ENCODE measurements at places on chromosomes 4 and X.

DNA sequence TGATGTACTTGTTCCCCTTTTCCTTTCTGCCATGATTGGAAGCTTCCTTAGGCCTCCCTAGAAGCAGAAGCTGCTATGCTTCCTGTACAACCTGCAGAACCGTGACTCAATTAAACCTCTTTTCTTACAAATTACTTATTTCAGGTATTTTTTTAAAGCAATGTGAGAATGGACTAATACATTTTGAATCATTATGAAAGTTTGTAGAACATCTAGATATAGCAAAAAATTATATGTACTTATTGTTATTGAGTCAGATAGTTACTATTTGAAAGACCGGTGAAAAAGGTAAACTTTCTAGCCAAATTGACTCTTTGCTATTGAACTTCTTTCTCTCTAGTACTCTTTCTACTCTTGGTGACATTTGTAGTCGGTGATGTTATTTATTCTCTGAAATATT, 777.3 kb upstream of the GALNTL6 start:
- DNase-seq = no peak

DNA sequence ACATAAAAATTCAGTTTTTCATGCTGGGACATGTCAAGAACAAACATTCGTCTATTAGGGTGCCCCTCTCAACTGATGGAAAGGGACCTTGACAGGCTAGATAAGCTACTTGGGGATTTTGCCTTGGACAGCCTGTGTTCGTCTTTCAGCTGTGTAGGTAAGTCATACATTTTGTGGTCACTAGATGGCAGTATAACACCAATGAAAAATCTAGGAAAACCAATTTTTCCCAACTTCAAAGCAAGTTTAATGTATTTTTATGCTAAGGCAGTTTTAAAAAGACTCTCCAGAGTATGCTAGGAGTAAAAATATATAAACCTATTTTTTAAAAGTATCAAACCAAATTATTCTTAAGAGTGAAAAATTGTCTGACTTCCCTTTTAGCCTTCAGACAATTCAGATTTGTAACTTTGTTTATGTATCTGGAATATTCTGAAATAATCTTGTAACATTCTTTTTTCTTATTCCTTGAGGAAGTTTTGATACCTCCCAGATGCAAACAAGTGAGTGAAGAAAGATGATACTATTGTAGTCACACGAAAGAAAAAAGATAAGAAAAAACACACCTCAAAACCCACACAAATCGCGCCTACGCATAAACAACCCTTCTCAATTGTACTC, 158.3 kb downstream of the CPE start:
- no peak for DNase-seq

- DNase-seq = no peak
Measured at GRCh38 chr4:61401771-61402170, 201.6 kb downstream of the ADGRL3 start.

DNA sequence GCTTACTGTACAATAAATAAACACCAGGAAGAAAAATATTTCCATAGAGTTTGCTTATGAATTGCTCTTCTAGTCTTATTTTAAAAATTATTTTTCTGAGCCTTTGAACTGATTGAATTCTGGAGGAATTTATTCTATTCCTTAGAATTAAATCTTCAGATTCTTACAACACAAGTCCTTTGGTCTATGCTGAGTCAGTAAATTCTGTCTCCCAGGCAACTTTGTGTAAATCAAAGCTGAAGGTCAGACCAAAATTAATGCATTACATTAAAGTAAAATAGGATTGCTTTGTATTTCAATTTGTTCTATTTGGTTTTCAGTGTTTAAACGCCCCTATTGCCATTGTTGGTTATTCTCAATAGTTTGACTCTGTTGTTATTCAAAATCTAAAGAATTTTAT, 26.8 kb upstream of the STPG2 start:
- no peak for DNase-seq

DNA sequence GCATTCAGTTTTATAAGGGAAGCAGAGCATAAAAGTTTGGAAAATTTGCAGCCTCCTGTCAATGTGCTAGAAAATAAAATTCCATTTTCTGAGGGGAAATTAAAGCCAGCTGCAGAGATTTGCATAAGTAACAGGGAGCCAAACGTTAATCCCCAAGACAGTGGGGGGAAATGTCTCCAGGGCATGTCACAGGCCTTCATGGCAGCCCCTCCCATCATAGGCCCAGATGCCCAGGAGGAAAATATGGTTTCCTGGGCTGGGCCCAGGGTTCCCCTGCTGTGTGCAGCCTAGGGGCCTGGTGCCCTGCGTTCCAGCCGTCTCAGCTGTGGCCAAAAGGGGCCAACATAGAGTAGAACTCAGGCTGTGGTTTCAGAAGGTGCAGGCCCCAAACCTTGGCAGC, 9.3 kb downstream of the RNF4 start:
- no peak for DNase-seq

DNA sequence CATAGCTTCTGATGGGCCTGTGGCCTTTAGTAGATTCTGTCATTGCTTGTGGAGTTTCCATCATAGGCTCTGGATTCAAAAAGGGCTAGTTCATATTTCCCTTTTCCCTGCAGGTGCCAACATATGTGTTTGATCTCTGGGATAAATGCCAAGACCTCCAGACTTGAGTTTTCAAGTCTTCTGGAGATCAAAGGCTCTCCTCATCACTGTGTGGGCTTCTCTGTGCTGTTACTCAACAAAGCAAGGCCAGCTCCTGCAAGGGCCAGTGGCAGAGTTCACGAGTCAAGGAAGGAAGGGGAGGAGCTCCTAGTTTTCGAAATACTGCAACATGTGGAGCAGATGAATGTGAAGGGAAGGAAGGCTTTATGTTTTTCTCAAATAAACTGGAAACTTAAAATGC, 62.7 kb upstream of the SCML1 start:
- no peak for DNase-seq

DNA sequence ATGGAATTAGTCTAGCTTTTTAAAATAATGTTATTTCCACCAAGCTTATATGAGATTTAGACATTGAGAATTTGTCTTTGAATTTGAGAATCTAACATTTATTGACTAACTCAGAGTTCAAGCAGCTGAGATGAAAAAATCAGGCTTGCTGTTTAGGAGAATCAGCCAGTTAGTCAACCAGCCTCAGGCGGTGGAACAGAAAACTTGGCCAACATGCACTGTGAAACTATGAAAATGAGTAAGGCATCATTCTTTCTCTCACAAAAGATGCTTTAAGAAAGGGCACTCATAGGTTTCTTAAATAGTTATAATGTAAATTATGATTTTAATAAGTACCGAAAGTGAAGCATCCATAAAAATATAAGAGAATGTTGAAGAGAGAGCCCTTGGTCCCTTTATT, 84.2 kb downstream of the NFKB1 start:
- no peak for DNase-seq

- no peak for DNase-seq
Measured at GRCh38 chr4:176464748-176465147, 145.0 kb downstream of the SPCS3 start.

- DNase-seq = no peak
Measured at GRCh38 chrX:31836479-31836878, 764.6 kb upstream of the FTHL17 start.

GRCh38 chrX:102712981-102713625, 855 bp downstream of the GPRASP2 start:
- DNase-seq = peak; percentile 36

DNA sequence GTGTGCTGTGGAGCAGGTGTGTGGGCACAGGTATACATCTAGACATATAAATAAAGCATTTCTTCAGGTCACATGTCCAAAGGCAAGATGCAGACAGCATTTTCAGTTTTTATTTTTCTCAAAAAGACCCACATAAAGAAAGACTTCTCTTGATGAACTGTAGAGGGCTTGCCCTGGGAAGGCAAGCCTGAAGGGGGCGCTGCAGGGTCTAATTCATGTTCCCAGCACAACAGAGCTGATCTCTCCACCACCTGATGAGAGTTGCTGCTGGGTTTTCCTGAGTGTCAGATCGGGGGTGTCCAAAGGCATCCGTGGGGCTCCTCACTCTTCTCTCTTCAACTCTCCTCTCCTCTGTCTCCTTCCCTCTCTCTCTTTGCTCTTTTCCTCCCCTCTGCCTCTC, 26.6 kb downstream of the ADRA2C start:
- DNase-seq = no peak

DNA sequence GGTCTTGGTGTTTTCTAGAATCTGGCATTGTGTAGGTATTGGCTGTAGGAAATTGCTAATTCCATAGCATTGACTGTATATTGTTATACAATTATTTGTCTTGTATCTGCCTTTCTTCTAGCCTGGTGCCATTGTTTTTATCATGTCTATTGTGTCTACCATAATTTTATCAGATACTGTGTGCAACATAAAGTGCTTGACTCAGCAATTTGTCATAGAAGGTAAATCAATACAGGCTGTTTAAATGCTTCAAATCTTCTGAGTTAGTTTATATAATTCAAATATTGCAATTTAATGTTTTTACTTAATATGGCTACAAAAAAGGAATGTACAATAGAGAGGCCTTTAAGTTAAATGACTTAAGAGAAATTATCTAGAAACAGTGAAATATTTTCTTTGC, 263.3 kb upstream of the UGT8 start:
- no peak for DNase-seq

DNA sequence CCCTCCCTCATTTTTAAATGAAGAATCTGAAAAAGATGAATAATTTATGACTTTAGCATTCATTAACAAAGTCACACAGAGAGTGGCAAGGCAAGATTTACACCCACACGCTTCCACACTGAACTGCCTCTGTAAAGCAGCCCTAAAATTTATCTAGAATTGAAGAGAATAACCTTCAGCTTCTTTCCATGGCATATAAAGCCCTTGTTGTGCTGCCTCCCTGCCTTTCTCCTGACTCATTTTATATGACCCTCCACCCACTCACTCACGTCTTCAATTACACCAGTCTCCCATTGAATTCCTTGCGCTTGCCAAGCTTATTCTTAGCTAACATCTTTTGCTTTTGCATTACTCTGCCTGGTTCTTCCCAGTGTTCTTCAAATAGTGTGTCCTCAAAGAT, 2649.3 kb downstream of the PCDH7 start:
- no peak for DNase-seq

DNA sequence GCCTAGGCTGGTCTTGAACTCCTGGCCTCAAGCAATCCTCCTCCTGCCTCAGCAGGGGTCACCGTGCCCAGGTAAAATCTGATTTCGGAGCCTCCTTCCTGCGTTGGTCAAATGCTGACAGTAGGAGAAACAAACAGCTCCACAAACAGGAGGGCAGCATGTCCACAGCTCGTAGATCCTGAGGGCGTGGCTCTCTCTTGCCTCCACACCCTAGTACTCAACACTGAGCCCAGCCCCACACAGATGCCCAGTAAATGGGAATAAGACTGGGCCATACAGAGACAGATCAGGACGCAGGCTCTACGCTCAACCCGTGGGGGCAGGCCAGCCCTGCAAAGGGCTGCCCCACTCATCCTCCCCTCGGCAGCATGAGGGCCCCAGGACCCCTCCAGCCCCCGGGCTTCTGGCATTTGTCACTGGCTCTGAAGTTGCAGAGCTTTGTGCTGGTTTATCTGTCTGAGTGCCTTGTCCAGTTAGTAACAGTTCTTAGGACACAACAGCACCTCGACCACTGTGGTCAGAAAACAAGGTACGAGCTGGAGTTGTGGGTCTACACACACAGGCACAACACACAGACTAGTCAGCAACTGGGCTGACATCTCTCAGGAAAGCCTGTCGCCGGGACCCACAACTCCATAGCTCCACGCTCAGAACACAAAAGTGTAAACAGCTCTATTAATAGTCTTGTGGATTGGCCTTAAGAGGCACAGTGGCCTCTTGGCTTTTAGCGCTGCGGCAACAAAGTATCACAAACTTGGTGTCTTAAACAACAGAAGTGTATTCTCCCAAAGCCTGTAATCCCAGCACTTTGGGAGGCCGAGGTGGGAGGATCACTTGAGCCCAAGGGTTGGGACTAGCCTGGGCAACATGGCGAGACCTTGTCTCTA, 5.2 kb downstream of the TNIP2 start:
- DNase-seq = peak; percentile 30

- no peak for DNase-seq
Measured at GRCh38 chr4:32560306-32560705, 1840.1 kb downstream of the PCDH7 start.

- DNase-seq = no peak
Measured at GRCh38 chr4:44985938-44986337, 259.6 kb upstream of the GNPDA2 start.

- no peak for DNase-seq
Measured at GRCh38 chrX:2627272-2627867, 63.7 kb upstream of the CD99 start.

GRCh38 chr4:121190389-121190788, 26.3 kb upstream of the TNIP3 start:
- no peak for DNase-seq

- no peak for DNase-seq
Measured at GRCh38 chrX:129646566-129647417, 8.0 kb downstream of the APLN start.

DNA sequence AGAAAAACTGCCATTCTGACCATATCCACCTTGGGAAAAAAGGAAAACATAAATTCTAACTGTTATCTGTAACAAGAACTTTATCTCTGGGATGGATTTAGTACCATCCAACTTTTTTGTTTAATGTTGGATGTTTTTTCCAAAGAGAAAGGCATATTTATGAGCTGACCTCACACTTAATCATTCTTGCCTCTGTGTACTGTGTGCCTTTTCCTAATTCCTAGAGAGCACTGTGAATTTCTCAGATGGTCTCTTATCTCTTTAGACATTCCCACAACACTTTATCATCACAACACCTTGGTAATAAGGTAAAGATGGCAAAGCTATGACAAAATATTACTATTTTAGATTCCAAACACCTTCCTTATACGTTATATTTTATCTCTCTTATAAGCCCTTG, 126.2 kb downstream of the COL4A6 start:
- no peak for DNase-seq

DNA sequence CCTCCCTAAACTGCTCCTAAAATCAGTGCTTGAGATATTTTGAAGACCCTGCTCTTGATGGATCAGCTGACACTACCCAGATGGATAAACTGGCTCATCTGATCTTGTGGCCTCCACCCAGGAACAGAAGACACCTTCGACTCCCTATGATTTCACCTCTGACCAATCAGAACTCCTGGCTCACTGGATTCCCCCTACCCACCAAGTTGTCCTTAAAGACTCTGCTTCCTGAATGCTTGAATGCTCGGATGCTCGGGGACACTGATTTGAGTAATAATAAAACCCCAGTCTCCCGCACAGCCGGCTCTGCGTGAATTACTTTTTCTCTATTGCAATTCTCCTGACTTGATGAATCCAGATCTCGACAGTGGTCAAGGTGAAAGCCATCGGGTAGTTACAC, 12.0 kb upstream of the RPS3A start:
- no peak for DNase-seq

DNA sequence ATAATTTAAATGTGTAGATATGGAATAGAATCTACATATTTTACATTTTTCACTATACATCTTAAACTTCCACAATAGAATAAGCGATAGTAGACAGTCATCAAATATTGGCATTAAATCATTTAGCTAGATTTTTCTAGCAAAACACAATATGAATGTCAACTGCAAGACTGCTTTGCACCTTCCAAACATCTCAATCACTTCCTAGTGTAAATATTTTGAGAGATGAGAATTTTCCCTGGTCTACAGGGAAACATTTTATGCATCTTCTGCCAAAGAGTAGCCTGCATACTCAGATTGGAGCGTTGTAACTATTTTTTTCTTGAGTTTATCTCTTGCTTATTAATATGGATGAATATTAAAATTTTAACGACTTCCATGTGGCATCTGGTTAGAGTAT, 897.4 kb downstream of the CENPC start:
- DNase-seq = no peak

GRCh38 chr4:138702190-138702824, 313.3 kb upstream of the NOCT start:
- DNase-seq = no peak

- DNase-seq = no peak
Measured at GRCh38 chr4:113355550-113356371, 306.3 kb downstream of the ANK2 start.

- no peak for DNase-seq
Measured at GRCh38 chr4:173434231-173434630, 35.3 kb upstream of the SCRG1 start.
